T-helper 17 cell (primary cell): ENCODE measurements at places on chromosomes 6 and 20. TPM values are rescaled to one million over a fixed set of nuclear protein-coding genes. Genes with fewer than 3 reads are reported as not detected.

The TSHZ2 gene
- 30.7 TPM for total RNA-seq

The RIMS4 gene
- total RNA-seq = not detected

GRCh38 chr6:159106627-159107241 lies 61.9 kb upstream of the TAGAP start:
- DNase-seq = peak; percentile 90

- DNase-seq = no peak
These were observed 79.8 kb downstream of the KIF13A start for GRCh38 chr6:17907406-17908229.
